ENCODE measurements at places on chromosomes 4 and X.

- DNase-seq, result no peak
These were observed 880.8 kb downstream of the TECRL start for GRCh38 chr4:63528256-63528991.

DNA sequence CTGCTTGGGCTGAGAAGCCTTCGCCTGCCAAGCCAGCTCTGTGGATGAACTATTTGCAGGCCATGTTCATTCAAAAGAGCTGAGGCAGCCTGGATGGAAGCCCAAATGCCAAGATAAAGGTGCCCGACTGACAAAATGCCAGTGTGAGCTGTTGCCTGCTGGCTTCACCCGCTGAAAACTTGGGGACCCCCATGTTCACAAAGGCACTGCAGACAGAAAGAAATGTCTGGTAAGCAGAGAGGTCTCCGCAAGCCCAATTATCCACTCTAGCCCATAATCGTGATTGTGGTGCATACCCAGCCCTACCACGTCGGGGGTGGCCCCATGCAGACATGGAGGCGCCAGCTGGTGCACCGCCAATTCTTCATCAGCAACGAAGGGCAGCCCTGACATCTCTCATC, 13.0 kb upstream of the SMIM20 start:
- DNase-seq, result no peak

DNA sequence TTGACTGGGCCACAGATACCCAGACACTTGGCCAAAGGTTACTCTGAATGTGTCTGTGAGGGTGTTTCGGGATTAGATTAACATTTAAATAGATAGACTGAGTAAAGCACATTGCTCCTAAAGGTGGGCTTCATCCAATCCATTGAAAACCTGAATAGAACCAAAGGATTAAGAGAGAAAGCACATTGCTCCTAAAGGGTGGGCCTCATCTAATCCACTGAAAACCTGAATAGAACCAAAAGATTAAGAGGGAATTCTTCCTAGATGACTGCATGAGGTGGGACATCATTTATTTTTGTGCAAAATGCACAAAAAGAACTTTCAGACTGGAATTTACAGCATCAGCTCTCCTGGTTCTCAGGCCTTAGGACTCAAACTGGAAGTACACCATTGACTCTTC, 351.2 kb upstream of the PCDH10 start:
- no peak for DNase-seq

GRCh38 chr4:55355555-55355954, 9.5 kb downstream of the SRD5A3 start:
- DNase-seq, result peak; percentile 0

- DNase-seq, result no peak
These were observed 7.9 kb upstream of the CHRDL1 start for GRCh38 chrX:110803506-110803905.
